ENCODE measurements at places on chromosomes 1 and 21.

DNA sequence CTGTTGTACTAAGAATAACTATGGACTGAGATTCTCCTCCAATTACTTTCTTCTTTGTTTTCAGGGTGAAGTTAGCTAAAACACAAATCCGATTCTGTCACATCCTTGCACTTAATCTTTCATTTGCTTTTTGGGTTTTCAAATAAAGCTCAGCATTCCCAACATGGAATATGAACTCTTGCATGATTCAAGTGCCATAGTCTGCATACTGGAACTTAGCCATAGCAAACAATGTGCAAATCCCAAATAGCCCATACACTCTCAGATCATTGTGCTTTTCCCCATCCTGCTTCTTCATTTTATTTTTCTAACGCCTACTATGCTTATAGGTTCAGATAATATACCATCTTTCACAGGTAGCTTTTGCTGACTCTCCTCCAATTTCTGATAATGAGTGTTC is 455.8 kb upstream of the PRMT6 start:
- no peak for DNase-seq
- H3K27ac ChIP-seq: no peak overlapping the region
- no peak overlapping the region for H3K4me3 ChIP-seq
- no peaks in the 10 kb centered on the region for H3K4me1 ChIP-seq
- no peaks in the 10 kb centered on the region for H3K36me3 ChIP-seq

- DNase-seq: peak; percentile 71
- H3K4me3 ChIP-seq: no peak overlapping the region
- H3K36me3 ChIP-seq: no peaks in the 10 kb centered on the region
- H3K4me1 ChIP-seq: no peaks in the 10 kb centered on the region
- H3K27ac ChIP-seq: no peak overlapping the region
Measured at GRCh38 chr1:159177272-159177907, 6.0 kb downstream of the CADM3 start.

GRCh38 chr1:921011-921837 is 2.5 kb upstream of the SAMD11 start:
- H3K4me1 ChIP-seq: no peaks in the 10 kb centered on the region
- H3K27ac ChIP-seq: no peak overlapping the region
- H3K27me3 ChIP-seq: peaks cover 58% of the 10 kb centered on the region
- peaks cover 4% of the 10 kb centered on the region for H3K36me3 ChIP-seq

GRCh38 chr1:206896261-206896660 is 982 bp upstream of the IL24 start:
- H3K36me3 ChIP-seq: no peaks in the 10 kb centered on the region
- H3K4me3 ChIP-seq: no peak overlapping the region
- H3K27me3 ChIP-seq: no peaks in the 10 kb centered on the region
- no peak for DNase-seq
- H3K4me1 ChIP-seq: no peaks in the 10 kb centered on the region
- H3K27ac ChIP-seq: no peak overlapping the region

GRCh38 chr1:76209648-76210047 is 135.1 kb downstream of the ST6GALNAC3 start:
- no peaks in the 10 kb centered on the region for H3K27me3 ChIP-seq
- no peaks in the 10 kb centered on the region for H3K36me3 ChIP-seq
- no peak for DNase-seq

- peak overlapping the region; percentile 82 for H3K4me3 ChIP-seq
- H3K27me3 ChIP-seq: no peaks in the 10 kb centered on the region
- peak; percentile 97 for DNase-seq
- peaks cover 26% of the 10 kb centered on the region for H3K36me3 ChIP-seq
Measured at GRCh38 chr1:35885961-35886558, 3.1 kb downstream of the AGO1 start.

GRCh38 chr1:207867136-207868109 is 43.5 kb downstream of the CD34 start:
- no peaks in the 10 kb centered on the region for H3K4me1 ChIP-seq
- H3K4me3 ChIP-seq: no peak overlapping the region
- DNase-seq: no peak
- H3K36me3 ChIP-seq: no peaks in the 10 kb centered on the region

GRCh38 chr21:44337941-44338895 is 972 bp downstream of the CFAP410 start:
- H3K27ac ChIP-seq: no peak overlapping the region
- H3K27me3 ChIP-seq: no peaks in the 10 kb centered on the region
- H3K4me1 ChIP-seq: no peaks in the 10 kb centered on the region
- H3K4me3 ChIP-seq: peak overlapping the region; percentile 69
- no peaks in the 10 kb centered on the region for H3K36me3 ChIP-seq

- H3K4me1 ChIP-seq: no peaks in the 10 kb centered on the region
- H3K4me3 ChIP-seq: no peak overlapping the region
- H3K27ac ChIP-seq: no peak overlapping the region
- H3K36me3 ChIP-seq: no peaks in the 10 kb centered on the region
- no peaks in the 10 kb centered on the region for H3K27me3 ChIP-seq
Measured at GRCh38 chr1:82931006-82931405, 1067.9 kb downstream of the TTLL7 start.

GRCh38 chr1:116971258-116971860 is 30.2 kb upstream of the CD101 start:
- DNase-seq: no peak
- H3K27me3 ChIP-seq: no peaks in the 10 kb centered on the region
- H3K27ac ChIP-seq: no peak overlapping the region
- H3K4me3 ChIP-seq: no peak overlapping the region
- H3K4me1 ChIP-seq: no peaks in the 10 kb centered on the region
- H3K36me3 ChIP-seq: peaks cover 55% of the 10 kb centered on the region

DNA sequence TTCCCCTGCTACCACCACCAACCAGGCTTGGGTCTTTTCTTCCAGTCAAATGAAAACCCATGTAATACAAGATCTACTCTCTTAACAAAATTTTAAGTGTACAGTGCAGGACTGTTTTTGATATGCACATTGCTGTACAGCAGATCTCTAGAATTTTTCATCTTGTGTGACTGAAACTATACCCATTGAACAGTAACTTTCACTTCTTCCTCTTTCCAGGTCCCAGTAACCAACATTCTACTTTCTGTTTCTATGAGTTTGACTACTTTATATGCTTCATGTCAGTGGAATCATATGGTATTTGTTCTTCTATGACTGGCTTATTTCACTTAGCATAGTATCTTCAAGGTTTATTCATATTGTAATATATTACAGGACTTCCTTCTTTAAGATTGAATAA is 45.3 kb upstream of the PLPPR4 start:
- H3K27ac ChIP-seq: no peak overlapping the region
- no peak for DNase-seq
- H3K36me3 ChIP-seq: no peaks in the 10 kb centered on the region
- no peak overlapping the region for H3K4me3 ChIP-seq
- H3K27me3 ChIP-seq: no peaks in the 10 kb centered on the region

DNA sequence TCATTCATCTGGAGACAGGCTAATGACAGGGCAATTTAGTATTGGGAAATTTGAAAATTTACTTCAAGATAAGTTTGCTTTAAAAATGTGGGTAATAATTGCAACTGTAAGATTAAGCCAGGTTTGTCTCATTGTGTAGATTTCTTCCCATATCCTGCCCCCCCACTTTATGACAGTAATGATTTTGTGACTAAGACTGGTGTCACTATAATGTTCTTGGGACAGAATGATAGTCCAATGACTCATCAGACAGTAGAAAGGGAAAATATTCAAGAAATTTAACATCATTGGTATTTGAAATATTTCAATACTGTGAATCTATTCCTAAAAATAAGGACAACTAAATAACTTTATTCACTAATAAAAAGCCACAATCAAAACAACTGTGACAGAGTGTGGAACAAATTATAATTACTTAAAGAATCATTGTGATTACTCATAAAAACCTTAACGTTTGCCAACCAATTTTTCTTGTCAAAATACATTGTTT is 36.7 kb downstream of the FH start:
- peaks cover 7% of the 10 kb centered on the region for H3K36me3 ChIP-seq
- no peaks in the 10 kb centered on the region for H3K4me1 ChIP-seq
- DNase-seq: no peak
- no peak overlapping the region for H3K4me3 ChIP-seq

GRCh38 chr1:19661721-19662228 is 2.9 kb upstream of the HTR6 start:
- H3K4me3 ChIP-seq: no peak overlapping the region
- H3K36me3 ChIP-seq: no peaks in the 10 kb centered on the region
- H3K4me1 ChIP-seq: no peaks in the 10 kb centered on the region
- no peak overlapping the region for H3K27ac ChIP-seq

DNA sequence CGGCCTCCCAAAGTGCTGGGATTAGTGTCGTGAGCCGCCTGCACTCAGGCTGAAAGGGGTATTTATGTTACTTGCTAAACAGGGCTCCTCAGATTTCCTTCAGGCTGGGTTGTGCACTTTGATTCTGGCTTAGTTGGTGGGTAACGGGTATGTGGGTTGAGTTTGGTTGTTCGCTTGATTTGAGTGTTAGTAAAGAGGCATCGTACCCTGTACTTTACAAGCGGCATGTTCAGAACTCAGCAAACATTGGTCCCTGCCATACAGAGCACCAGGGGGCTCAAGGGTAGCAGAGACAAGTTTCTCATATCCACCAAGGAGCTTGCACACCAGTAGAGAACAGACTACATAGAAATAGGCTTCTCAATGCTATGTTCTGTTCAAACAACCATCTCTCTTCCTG is 147.8 kb downstream of the PGBD5 start:
- H3K4me1 ChIP-seq: peaks cover 4% of the 10 kb centered on the region
- no peak overlapping the region for H3K27ac ChIP-seq
- no peak for DNase-seq
- no peak overlapping the region for H3K4me3 ChIP-seq
- peaks cover 17% of the 10 kb centered on the region for H3K36me3 ChIP-seq

GRCh38 chr21:26572702-26573381 is at the start of gene CYYR1:
TSS of gene CYYR1 (minus strand) at chr21:26573286. CDS start at chr21:26572940, 346 bp downstream.
- DNase-seq: peak; percentile 77
- H3K27me3 ChIP-seq: no peaks in the 10 kb centered on the region
- peaks cover 14% of the 10 kb centered on the region for H3K36me3 ChIP-seq
- peak within 1 kb of the TSS; percentile 92 for H3K4me3 ChIP-seq
- no peaks in the 10 kb centered on the region for H3K4me1 ChIP-seq
- no peak within 1 kb of the TSS for H3K27ac ChIP-seq

GRCh38 chr1:225838793-225839192 is 28.9 kb downstream of the EPHX1 start:
- H3K4me1 ChIP-seq: no peaks in the 10 kb centered on the region
- DNase-seq: no peak
- H3K27me3 ChIP-seq: no peaks in the 10 kb centered on the region
- H3K4me3 ChIP-seq: no peak overlapping the region
- peaks cover 39% of the 10 kb centered on the region for H3K36me3 ChIP-seq
- no peak overlapping the region for H3K27ac ChIP-seq

DNA sequence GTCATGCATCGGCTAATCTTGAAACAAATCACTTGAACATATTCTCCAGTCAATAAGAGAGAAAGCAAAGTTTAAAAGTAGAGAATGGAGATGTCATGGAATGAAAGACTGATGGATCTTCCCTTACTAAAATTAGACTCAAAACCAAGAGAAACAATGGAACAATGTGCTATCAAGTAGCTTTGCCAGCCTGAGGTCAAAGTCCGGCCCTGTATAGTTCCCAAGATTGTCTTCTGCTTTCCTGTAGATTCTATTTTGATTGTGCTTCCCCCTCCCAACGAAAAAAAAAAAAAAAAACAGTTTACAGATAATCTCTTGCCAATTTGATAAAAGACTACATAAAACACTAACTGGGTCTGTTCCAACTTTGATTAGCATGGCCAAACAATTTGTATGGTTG is 40.8 kb upstream of the KIRREL1 start:
- no peak for DNase-seq
- no peak overlapping the region for H3K27ac ChIP-seq
- H3K27me3 ChIP-seq: no peaks in the 10 kb centered on the region
- no peaks in the 10 kb centered on the region for H3K4me1 ChIP-seq
- no peak overlapping the region for H3K4me3 ChIP-seq

GRCh38 chr1:183164340-183164739 is 21.7 kb upstream of the LAMC2 start:
- no peaks in the 10 kb centered on the region for H3K27me3 ChIP-seq
- H3K4me1 ChIP-seq: no peaks in the 10 kb centered on the region
- DNase-seq: peak; percentile 81

GRCh38 chr1:47563201-47563600 is 125.4 kb downstream of the FOXD2 start:
- peaks cover 8% of the 10 kb centered on the region for H3K4me1 ChIP-seq

GRCh38 chr1:16152481-16153087 is 3.3 kb downstream of the EPHA2 start:
- H3K36me3 ChIP-seq: peaks cover 15% of the 10 kb centered on the region
- no peak overlapping the region for H3K27ac ChIP-seq
- H3K4me1 ChIP-seq: peaks cover 6% of the 10 kb centered on the region
- H3K4me3 ChIP-seq: peak overlapping the region; percentile 95
- DNase-seq: no peak

DNA sequence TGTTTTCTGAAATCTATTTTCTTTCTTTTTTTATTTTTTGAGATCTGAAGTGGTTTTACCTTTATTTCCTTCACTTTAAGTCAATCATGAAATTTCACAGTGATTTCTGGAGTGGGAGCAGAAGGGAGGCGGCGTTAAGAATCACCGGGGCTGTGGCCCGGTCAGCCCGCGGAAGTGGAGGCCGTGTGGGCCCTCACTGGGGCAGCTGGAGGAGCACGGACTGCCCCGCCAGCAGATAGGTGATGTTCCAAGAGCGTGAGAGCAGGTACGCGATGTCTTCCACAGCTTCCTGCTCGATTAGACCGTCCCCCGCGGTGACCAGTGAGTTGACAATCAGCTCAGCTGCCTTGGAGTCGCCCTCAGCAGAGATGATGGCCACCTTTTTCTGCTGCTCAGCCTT is 10.6 kb upstream of the TP53BP2 start:
- H3K36me3 ChIP-seq: no peaks in the 10 kb centered on the region
- H3K4me3 ChIP-seq: no peak overlapping the region
- DNase-seq: no peak
- H3K4me1 ChIP-seq: no peaks in the 10 kb centered on the region

DNA sequence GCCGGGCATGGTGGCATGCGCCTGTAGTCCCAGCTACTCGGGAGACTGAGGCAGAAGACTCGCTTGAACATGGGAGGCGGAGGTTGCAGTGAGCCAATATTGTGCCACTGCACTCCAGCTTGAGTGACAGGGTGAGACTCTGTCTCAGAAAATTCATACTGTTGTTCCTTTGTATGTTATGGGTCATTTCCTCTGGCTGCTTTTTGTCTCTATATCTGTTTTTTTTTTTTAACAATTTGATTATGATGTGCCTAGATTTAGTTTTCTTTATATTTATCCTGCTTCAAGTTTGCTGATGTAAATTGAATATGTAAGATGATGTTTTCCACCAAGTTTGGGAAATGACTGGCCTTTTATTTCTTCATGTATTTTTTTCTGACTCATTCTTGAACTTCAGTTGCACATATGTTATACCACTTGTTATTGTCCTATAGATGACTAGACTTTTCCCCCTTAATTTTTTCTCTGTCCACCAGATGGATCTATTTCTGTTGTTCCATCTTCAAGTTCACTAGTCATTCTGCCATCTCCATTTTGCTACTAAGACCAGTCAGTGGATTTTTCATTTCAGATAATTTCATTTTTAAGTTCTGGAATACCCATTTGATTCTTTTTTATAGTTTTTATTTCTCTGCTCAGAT is 173.5 kb downstream of the GALNT2 start:
- H3K27me3 ChIP-seq: no peaks in the 10 kb centered on the region
- H3K27ac ChIP-seq: no peak overlapping the region
- no peak overlapping the region for H3K4me3 ChIP-seq
- peaks cover 30% of the 10 kb centered on the region for H3K36me3 ChIP-seq

Measured in H9 (cell line).